NCI-H82 (cell line): ENCODE measurements at places on chromosomes 6 and 20.

DNA sequence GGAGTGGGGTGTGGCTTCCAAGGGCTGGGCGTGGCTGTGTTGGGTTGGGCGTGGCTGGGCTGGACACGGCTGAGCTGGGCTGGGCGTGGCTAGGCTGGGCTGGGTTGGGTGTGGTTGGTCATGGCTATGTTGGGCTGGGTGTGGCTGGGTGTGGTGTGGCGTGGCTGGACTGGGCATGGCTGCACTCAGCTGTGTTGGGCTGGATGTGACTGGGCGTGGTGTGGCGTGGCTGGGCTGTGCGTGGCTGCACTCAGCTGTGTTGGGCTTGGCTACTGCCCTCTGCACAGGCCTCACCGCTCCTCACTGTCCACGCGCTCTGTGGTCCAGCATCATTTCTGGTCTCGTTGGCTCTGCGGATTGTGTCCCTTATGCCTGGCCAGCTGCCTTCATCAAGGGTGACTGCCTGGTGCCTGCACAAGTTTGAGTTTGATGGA is 43.5 kb upstream of the SLCO4A1 start:
- peak; percentile 41 for DNase-seq

- DNase-seq: no peak
Observed at GRCh38 chr20:4973330-4974097, 27.8 kb downstream of the SLC23A2 start.

DNA sequence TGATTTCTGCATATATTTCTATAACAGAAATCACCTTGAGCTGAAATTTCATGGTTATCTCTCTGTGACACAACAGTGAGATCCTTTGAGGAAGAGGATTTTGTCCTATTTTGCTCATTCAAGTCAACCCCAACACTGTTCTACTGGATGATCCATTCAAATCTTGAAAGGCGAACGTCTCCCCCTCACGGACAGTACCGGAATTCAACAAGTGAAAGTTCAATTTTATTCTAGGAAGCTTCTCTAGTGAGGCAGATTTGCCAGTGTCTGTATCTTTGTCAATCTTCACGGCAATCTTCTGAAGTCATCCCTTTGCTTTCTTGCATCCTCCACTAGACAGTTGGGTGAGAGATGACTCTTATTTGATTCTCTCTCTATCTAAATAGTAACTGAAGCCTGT is 91.7 kb upstream of the PDE7B start:
- no peak for DNase-seq

DNA sequence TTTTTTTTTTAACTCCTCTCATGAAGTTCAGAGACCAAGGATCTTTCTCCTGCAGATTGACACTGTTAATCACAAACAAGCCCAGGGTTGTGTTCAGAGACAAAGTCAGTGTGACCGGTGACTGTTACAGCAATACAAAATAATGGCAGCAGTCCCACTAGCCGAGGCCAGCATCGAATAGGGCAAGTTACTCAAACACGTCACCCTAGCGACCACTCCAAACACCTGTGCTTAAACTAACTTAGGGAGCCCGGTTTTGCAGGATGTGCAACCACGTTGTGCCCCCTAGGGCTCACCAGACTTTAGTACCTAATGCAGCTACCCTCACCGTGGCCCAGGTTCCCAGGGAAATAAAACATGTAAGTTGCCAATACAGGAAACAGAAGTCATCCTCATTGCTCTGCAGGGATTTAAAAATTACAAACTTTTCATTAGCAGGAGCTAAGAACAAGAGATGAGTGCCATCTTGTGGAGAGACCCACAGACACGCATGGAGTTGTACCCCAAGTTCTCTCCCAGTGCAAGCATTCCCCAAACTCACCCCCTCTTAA is 38.1 kb downstream of the FAM50B start:
- no peak for DNase-seq
